ENCODE measurements at places on chromosomes 3 and 15.

DNA sequence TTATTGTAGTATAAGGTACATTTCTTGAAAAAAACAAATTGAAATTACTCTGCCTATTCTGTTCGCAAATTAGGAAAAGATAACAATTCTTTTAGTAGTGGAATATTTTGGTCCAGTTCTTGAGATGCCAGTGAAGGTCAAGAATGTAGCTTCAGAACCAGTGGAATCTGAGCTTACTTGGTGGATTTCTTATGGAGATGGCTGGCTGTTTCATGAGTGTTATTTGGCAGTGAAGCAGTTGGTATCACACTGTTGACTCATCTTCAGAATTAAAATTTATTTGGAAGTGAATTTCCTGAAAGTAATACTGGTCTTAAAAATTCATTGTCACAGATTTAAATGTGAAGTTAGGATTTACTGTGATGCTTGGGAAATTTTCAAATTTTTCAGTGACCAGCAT lies 19.1 kb downstream of the RNF13 start:
- DNase-seq, result no peak

DNA sequence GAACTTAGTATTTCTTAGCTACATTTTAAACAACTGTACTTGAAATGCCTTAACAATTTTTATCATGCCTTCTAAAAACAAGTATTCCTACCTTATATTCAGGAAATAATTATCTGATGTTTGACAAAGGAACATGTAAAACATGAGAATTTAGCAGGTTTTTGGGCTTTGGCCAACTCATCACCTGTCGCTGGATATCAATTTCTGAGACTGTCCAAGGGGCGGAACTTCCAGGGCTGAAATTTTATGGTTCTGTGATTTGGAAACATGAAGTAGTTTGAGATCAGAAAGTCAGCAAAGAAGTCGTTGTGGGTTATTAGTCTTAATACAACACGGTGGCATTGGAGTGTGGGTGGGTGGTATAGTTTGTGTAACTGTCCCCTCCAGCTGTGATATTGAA lies 282.2 kb upstream of the LRRN1 start:
- DNase-seq, result no peak

GRCh38 chr3:36562945-36563344 lies 182.6 kb downstream of the STAC start:
- no peak for DNase-seq

- DNase-seq, result no peak
Measured at GRCh38 chr15:41883484-41883825, 10.4 kb downstream of the SPTBN5 start.

GRCh38 chr3:67656614-67657013 lies 2.2 kb upstream of the SUCLG2 start:
- DNase-seq, result no peak

All from nucleus accumbens (tissue), 56 donors.